C1 segment of cervical spinal cord (tissue), 14 donors: ENCODE measurements at places on chromosomes 5 and 9.

- no peak for DNase-seq
Measured at GRCh38 chr5:154369682-154370081, 76.1 kb upstream of the SAP30L start.

DNA sequence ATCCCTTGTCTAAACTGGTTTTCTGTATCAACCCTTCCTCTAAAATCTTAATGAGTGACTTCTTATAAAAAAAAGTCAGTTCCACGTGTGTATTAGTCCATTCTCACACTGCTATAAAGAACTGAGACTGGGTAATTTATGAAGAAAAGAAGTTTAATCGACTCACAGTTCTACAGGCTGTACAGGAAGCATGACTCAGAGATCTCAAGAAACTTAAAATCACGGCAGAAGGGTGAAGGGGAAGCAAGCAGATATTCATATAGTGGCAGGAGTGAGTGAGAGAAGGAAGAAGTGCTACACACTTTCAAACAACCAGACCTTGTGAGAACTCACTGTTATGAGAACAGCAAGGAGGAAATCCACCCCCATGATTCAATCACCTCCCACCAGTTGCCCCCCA, 307.8 kb upstream of the ARRDC3 start:
- no peak for DNase-seq

GRCh38 chr5:133777951-133778350, 165.6 kb upstream of the FSTL4 start:
- no peak for DNase-seq

DNA sequence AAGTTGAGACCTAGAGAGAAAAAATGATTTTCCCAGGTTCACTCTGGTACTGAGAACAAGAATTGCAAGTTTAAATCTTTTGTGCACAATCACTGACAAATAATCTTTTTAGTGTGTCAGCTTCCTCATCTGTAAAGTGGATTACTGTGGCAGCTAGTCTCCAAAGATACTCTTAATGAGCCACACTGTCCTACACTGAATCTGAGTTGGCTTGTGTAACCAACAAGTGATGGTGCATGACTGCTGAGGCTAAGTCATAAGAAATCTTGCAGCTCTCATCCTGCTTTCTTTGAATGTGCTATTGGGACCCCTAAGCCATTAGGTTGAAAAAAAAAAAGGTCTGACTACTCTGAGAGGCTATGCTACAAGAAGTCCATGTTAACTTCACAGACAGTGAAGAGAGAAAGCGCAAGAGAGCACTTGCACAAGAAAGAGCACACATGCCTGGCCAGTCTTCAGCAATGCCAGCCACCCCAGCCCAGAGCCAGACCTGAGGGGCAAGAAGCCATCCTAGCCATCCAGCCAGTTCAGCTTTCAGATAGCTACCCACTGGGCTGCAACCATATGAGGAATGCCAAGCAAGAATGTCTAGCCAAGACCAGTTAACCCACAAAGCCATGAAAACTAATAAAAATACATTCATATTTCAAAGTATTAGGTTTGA, 419.4 kb downstream of the RAB3C start:
- no peak for DNase-seq

GRCh38 chr9:132235894-132236661, 74.2 kb downstream of the NTNG2 start:
- peak; percentile 24 for DNase-seq

DNA sequence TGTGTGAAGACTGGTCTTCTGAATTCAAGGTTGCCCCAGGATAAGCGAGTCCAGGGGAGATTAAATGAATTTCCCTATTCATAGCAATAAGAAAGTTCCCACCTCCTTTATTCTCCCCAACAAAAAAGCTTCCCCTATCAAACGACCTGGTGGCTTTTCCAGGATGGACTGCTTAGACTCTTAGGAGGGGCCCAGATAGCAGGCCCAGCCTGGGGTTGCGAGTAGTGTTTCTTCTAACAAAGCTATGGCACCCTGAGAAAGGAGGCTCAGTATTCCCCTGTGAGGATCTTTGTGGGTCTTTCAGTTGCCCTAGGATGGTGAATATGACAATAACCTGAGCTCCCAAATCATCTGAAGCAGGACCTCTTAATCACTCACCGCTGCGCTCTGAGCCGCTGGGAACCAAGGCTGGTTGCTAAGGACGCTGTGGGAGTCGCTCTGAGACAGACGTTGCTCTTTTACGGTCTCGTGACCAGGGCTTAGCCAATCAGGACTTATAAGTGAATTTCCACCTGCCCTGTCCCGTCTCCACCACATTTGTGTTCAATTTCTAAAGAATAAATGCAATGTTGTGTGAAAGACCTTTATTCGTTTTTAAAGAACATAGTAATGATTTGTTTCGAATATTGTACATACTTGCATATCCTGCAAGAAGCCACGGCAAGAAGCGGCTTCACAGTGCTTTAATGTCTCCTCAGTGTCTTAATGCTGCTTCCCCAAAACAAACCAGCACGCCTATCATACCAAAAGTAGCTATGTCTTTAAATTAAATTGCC, at the start of gene TMEM232:
Gene TMEM232, minus strand, starts transcription at position 423 of the 776 bp plus-strand sequence. CDS start 59,319 bp downstream, outside the sequence.
- peak; percentile 77 for DNase-seq

DNA sequence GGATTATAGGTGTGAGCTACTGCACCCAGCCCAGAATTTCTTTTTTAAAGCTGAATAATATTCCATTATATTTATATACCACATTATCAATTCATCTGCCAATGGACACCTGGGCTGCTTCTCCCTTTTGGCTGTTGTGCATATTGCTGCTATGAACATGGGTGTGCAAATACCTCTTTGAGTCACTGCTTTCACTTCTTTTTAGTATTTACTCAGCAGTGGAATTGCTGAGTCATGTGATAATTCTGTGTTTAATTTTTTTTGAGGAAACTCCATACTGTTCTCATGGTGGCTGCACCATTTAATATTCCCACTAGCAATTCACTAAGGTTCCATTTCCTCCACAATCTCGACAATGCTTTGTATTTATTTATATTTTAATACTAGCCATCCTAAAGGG, 36.1 kb upstream of the KIF4B start:
- DNase-seq = no peak

GRCh38 chr5:176414704-176415103, 1.6 kb downstream of the CLTB start:
- no peak for DNase-seq
